NCI-H524 (cell line): ENCODE measurements at places on chromosomes 2 and 18.

- no peak for DNase-seq
These were observed 66.0 kb downstream of the HPCAL1 start for GRCh38 chr2:10368491-10369231.

GRCh38 chr2:237128026-237128703, 42.5 kb downstream of the COPS8 start:
- DNase-seq = no peak

DNA sequence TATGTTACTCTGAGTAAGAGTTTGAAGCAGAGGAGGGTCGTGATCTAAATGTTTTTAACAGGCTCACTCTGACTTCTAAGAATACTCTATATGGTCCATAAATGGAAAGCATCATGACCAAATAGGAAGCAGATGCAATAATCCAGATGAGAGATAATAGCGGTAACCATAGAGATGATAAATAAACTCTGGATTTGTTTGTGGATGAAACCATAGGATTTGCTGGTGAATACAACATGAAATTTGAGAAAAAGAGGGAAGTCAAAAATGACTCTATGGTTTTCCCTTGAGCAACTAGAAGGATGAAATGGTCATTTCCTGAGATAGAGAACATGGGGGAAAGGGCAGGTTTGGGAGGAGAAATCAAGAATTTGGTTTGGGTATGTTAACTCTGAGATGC, 3.9 kb downstream of the HEATR5B start:
- no peak for DNase-seq

- DNase-seq = no peak
These were observed 90.3 kb upstream of the PHLPP1 start for GRCh38 chr18:62625019-62625418.

- DNase-seq = no peak
These were observed 26.6 kb downstream of the MFF start for GRCh38 chr2:227351639-227352038.

GRCh38 chr2:36394804-36395203, 39.2 kb downstream of the CRIM1 start:
- DNase-seq = no peak

- no peak for DNase-seq
These were observed 153.8 kb downstream of the COL6A3 start for GRCh38 chr2:237260039-237260620.

DNA sequence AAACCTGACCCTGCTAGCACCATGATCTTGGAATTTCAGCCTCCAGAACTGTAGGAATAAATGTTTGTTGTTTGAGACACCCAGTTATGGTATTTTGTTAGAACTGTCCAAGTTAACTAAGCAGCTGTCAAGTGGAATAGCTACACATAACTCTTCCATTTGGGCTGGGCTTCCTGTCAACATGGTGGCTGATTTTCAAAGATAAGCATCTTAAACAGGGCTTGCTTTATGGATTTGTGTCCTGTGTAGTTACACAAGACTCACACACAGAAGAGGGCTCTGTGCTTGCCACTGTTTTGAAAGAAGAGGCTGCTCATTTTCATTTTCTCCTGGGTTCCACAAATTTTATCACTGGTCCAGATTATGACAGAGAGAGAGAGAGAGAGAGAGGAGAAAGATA, 35.7 kb downstream of the GCG start:
- DNase-seq = no peak

GRCh38 chr2:236565212-236565611, 4.4 kb upstream of the ACKR3 start:
- no peak for DNase-seq

DNA sequence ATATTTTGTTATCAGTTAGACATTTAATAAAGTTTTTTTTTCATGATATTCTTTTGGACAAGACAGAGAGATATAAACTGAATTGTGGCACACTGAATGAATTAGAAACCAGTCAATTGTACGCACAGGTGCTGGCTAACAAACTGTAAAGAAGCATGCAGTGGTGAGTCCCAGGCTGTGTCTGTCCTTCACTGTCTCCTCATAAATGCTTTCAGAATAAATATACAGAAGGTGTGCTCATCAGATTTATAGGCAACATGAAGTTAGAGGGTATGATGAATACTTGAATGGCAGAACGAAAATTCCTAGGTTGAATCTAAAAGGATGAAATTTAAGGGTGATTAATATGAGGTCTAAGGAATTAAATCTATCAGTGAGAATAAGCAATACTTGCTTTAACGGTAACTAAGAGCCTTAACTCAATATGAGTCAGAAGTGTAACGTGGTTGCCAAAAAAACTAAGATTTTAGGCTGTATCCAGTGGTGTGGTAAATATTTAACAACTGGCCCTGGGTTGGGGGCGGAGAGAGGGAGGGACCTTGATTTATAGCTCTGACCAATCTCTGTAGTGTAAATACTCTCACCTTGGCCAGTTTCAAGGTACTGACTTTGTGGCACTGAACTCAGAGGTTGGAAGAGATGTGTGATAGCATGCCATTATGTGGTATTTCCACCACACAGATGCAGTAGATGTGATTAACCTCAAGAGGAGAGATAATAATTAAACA, 41.9 kb upstream of the AAK1 start:
- DNase-seq = no peak

GRCh38 chr2:220894069-220894468, 678.0 kb downstream of the EPHA4 start:
- DNase-seq = no peak

GRCh38 chr2:172726172-172726735, 9.4 kb upstream of the RAPGEF4 start:
- no peak for DNase-seq

DNA sequence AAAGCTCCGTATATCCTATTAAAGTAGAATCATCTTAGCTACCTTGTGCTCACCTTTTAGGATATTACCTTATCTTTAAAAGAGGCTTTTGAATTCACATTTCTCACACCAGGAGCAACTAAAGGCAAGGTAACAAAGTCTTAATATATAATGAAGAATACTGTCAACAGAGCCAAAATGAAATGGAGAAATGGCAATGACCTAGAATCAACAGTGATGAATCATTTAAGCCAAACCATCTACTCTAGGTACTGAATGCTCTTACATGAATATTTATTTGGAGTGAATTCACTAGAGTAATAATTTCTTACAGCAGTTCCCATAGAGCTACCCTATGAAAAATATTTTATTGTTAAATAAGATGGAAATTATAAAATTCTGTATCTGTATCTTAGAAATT, 421.0 kb downstream of the RND3 start:
- no peak for DNase-seq

- peak; percentile 89 for DNase-seq
These were observed 37.8 kb upstream of the CCDC150 start for GRCh38 chr2:196601430-196602306.

- no peak for DNase-seq
These were observed 655.3 kb upstream of the SETBP1 start for GRCh38 chr18:44025421-44025820.

- no peak for DNase-seq
These were observed 48.6 kb downstream of the EMILIN2 start for GRCh38 chr18:2895391-2895790.

GRCh38 chr2:10619643-10620042, 70.1 kb downstream of the NOL10 start:
- DNase-seq = no peak

GRCh38 chr2:230439590-230439989, 23.6 kb downstream of the SP100 start:
- DNase-seq = no peak

- DNase-seq = no peak
These were observed 2.0 kb upstream of the AQP4 start for GRCh38 chr18:26867471-26867870.

- no peak for DNase-seq
These were observed 43.3 kb downstream of the TMEM200C start for GRCh38 chr18:5851998-5852397.

GRCh38 chr2:217727801-217728200, 275.0 kb downstream of the TNS1 start:
- DNase-seq = no peak

DNA sequence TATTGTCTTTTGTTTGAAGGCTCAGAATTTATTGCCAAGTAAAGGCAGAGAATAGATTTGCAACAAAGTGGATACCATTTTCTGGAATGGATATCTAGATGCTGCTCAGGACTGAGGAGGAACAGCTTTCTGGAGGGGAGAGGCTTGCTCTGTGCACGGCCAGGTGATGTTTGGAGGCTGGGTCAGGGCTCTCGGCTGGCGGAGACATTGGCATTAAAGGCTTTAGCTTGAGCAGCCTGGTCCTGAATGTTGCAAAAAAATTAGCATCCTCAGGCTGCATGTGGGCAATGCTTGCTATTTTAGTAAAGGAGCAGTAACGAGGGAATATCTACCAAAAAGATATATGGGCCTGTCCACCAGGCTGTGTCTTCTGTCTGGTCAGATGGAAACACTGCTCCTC, 20.4 kb downstream of the RNF144A start:
- DNase-seq = no peak

DNA sequence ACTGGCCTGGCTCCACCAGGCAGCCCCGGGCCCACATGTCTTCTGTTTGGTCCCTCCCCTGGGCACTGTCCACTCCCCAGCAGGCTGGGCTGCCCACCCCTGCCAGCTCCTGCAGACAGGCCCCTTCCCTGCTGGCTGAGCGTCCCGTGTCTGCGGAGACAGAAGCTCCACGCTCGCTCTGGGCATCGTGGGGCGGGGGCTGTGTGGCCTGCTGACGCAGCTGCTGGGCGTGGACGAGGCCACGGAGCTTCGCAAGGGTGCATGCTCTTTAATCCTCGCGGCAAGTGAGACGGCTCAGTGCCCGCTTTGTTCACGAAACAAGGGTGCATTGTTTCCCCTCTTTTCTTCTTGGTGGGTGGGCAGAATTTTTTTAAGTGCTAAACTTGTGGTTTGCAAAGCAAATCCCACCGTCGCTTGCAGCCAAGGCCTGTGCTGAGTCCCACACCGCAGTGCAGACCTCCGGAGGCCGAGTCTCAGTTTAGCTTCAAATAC, 132.8 kb upstream of the CTDP1 start:
- no peak for DNase-seq

DNA sequence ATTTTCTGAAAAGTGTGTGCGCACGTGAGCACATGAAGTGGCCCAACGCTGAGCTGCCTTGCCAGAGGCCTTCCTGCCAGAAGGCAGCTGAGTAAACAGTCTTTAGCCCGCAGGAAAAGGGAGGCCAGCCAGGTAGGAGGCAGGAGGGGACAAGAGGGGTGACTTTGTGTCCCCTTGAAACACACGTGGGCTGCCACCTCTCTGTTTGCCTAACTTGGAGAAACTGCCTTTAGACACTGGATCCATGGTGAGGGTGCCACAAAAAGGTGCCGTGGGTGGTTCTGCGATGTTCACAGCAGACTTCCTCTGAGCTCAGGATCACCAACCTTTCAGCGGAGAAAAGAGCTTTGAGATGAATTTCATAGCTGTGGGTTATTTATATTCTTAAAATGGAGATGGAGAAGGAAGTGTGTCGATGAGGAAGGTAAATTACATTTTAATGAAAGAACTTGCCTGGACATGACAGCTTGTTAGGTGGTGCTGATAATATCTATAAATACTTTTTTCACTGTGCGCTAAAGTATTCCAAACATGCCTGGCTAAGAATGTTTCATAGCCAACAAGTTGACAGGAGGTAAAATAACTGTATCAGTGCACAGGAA, 36.6 kb upstream of the ASB1 start:
- no peak for DNase-seq

GRCh38 chr2:86274918-86275275, 62.5 kb downstream of the REEP1 start:
- peak; percentile 25 for DNase-seq

DNA sequence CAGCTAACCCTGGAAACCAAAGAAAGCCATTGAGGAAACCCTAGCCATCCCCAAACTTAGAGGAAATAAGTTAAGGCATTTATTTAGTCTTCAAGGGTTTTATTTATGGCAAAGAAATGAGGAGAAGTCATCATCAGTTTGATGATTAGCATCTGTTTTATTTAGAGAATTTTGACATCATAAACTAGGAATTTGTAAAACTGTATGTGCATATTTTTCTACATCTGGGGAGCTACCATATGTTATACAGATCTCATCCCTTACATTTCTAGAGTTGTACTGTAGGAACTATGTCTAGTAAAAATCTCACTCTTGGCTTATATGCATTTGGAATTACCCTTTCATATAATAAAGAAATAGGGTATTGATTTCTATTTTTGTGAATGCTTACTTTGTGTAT, 48.7 kb downstream of the FMNL2 start:
- DNase-seq = no peak

GRCh38 chr2:134122610-134123009, 131.3 kb upstream of the MGAT5 start:
- DNase-seq = no peak

- DNase-seq = no peak
These were observed 23.5 kb downstream of the DPP4 start for GRCh38 chr2:162050513-162050961.

DNA sequence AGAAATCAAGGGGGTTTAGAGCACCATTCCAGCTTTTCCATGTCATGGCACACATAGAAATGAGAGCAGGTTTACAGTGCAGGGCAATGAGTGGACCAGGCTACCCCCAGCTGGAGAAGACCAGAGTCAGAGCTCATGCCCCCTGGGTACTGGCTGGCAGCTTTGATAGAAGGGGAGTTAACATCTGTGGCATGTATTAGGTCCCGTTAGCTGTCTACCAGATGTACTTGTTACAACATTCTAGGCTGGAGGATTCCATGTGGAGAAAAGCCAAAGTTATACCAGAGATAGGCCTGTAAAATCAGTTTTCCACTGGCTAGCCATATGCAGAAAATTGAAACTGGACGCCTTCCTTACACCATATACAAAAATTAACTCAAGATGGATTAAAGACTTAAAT, 109.2 kb downstream of the CCDC85A start:
- no peak for DNase-seq

- DNase-seq = no peak
These were observed 51.0 kb downstream of the TSHZ1 start for GRCh38 chr18:75261430-75262223.

DNA sequence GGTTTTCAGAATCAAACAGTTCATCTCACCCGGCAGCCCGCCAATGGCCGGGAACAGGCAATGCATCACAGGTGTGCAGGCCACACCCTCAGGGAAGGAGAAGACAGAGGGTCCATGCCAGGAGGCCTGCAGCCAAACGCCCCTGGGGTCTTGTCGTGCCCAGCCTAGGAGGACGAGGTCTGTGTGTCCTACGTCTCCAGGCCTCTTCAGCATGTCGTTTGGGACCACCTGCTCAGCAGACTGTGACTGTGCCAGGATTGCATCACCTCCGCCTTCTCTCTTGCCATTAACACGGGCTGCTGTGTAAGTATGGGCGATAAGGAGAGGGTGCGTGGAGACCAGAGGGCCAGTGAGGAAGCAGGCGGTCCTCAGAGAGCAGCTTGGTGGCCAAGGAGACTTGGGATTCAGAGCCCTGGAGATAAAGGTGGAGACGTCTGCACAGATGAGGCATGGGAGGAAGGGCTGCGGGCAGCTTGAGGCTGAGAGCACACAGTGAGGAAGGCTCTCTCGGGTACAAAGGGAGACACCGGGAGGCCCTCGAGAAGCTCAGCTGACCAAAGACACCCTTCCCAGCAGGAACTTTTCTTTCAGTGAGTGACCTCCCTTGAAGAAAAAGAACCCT, 37.4 kb upstream of the KLHL29 start:
- no peak for DNase-seq
